Breast epithelium (tissue), 4 donors: ENCODE measurements at places on chromosomes 11 and 22.

DNA sequence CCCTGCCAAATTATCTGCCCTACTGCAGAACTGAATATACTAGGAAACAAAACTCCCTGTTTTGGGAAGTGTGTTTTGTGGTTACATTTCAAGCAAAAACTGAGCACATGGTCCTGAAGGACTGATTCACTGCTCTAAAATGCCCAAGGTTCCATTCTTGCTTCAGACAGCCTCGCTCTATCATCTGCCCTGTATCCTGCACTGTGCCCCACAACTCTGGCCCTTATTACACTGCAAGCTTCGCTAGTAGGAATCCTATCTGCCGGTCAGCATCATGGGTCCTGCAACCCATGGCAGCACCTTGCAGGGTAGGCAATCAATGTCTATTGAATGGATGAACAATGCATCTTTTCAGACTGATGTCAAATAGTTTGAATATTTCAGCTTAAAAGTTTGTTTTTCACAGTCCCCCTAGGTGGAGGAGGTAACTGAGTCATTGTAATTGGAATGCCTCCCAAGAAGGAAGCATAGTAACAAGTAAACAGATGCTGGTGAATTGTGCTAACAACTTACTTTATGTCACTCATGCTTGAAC lies 21.3 kb downstream of the LAYN start:
- no peak for DNase-seq

GRCh38 chr22:32854351-32854804 lies 52.9 kb downstream of the TIMP3 start:
- DNase-seq: no peak

DNA sequence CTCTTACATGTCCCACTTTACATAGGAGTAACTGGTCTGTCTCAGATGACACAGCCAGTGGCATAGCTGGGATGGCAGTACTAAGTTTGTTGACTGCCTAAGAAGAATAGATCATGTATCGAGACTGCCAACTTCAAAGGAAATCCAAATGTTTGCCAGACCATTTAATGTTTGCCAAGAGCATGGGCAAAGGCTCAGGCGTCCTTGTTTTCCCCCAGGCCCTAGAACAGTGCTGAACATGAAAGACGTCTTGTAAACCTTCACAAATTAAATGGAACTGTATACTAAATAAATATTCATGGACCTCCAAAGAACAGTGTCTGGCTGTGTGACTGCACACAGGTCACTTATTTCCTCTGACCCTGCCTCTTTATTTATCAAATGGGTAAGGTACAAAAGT lies 234.7 kb upstream of the CCDC90B start:
- DNase-seq: no peak

DNA sequence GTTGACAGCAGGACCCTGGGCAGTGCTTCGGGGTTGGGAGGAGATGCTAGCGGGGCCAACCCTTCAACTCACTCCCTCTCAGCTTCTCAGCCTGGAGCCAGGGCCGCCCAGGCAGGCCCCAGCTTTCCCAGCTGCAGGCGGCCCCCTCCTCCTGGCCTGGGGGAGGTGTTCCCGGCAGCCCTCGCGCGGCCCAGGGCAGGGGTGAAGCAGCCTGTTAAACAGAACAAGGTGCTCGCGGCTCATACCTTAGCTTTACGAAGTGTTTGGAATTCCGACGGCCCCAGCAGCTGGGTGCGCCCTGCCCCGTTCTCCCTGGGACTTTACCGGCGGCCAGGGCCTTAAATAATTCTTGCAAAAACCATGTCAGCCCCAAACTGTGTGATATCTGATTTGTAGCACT lies 17.2 kb downstream of the MRPL23 start:
- no peak for DNase-seq

GRCh38 chr11:72684236-72684912 lies 10.2 kb upstream of the PDE2A start:
- DNase-seq: peak; percentile 56

DNA sequence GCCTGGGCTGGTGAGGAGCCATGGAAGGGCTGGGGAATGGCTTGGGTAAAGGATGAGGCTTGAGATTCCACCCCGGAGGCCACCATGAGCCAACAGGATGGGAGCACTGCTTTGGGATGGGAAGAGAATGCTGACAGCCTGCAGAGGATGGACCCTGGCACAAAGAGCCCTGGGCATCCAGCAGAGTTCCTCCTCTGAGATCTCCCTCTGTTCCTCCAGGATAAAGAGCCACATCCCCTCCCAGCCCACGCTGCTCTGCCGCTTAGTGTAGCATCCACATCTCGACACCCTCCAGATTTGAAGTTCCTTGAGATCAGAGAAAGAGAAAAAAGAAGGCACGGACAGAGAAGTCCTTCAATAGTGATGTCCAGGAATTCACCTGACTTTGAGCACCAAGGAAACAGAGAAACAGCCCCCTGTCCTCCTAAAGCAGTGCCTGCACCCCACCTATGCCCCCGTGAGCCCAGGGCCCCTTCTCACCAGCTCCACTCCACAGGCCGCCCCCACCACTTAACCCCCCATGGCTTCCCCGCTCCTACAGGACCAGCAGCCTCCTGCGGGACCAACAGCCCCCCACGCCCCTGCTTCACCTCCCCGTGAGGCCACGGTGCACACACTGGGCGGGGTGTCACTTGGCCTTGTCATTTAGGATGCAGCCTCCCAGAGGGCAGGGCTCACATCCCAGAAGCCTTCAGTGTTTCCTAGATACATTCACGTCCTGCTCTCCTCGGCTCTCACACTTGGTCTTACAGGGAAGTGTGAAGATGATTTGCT lies 180.5 kb downstream of the SHANK2 start:
- no peak for DNase-seq

DNA sequence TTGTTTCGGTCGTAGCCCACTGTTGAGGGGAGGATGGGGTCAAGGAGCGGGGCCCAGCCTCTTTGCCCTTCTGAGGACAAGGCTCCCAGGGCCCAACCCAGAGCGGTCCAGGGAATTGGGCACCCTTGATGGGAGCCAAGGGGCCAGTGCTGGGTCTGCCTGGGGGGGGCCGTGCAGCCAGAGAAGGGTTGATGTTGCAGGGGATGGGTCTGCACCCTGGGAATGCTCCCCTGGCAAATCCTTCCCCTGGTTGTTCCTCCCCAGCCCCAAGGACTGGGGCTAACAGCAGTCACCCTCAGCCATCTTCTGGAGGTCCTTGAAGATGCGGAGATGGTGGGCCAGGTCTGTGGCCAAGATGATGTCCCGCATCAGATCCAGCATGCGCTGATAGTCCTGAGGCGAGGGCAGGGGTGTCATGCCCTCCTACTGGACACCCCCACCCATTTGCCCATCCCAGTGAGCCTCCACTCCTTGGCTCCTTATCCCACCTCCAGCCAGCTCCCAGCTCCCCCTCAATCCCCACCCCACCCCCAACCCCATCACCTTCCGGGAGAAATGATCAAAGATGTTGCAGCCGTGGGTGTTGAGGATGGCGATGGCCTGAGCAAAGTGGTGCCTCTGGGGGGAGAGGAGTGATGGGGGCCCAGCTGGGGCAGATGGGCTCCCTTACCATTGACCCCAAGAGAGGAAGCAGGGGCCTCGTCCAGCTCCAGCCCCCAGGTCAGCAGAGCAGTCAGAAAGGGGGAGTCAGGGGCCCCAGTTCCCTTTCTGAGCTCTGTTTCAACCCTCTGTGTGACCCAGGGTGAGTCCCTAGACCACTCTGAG lies 95.0 kb downstream of the PDE2A start:
- no peak for DNase-seq

GRCh38 chr22:19044381-19044780 lies 77.8 kb downstream of the DGCR2 start:
- no peak for DNase-seq

DNA sequence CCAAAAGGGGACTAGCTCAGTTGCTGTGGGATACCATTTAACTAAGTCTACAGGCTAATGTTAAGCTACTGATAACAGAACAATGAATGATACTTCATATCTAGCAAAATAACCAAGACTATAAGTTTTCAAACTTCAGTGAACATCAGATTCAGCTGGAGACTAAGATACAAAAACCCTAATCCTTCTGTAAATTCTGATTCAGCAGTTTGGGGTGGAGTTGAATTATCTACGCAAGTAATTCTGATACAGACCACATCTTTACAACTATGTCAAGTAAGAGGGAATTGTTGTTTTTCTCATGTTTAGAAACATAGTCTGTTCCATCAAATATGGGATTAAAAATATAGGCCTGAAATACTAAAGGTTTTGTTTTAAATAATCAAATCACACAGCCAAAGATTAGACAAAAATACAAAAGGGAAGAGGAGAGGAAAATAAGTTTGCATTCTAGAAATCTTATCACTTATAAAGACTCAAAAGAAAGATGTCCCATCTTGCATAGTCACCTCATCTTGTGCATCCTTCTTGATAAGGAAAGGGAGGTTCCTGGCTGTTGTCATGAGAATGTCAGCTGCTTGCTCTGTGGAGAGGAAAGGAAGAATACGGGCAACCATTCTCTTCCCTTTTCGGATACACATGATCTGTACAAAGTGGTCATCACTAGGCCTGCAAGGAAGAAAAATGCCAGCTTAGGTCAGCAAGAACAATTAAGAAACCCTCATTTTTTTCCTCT lies 21.4 kb downstream of the PATL1 start:
- DNase-seq: no peak

- no peak for DNase-seq
Observed at GRCh38 chr22:33209930-33210784, 152.0 kb upstream of the SYN3 start.

DNA sequence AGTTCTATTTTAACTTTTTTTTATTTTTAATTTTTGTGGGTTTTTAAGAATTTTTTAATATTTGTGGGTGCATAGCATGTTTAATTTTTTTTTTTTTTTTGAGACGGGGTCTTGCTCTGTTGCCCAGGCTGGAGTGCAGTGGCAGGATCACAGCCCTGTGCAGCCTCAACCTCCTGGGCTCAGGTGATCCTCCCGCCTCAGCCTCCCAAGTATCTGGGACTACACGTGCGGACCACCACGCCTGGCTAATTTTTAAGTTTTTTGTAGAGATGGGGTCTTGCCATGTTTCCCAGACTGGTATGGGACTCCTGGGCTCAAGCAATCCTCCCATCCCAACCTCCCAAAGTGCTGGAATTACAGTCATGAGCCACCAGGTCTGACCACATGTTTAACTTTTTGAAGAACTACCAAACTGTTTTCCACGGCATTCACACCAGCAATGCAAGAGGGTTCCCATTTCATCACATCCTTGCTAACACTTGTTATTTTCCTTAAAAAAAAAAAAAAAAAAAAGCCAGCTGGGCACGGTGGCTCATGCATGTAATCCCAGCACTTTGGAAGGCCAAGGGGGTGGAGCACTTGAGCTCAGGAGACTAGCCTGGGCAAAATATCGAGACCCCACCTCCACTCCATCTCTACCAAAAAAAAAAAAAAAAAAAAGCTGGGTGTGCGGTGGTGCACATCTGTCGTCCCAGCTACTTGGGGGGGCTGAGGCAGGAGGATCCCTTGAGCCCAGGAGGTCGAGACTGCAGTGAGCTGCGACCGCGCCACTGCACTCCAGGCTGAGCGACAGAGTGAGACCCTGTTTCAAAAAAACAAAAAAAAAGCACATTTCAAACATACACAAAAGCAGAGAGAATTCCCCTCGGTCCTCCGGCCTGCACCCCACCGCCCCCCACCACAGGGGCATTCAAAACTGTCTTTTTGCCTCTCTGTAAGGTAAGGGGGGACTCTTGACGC lies 16.7 kb upstream of the TXNRD2 start:
- DNase-seq: no peak

GRCh38 chr11:17637901-17638300 lies 81.5 kb upstream of the MYOD1 start:
- DNase-seq: no peak

GRCh38 chr11:107562647-107563208 lies 2.8 kb downstream of the ALKBH8 start:
- no peak for DNase-seq

GRCh38 chr11:74871037-74871436 lies 77.9 kb downstream of the XRRA1 start:
- DNase-seq: no peak

- DNase-seq: no peak
Observed at GRCh38 chr11:35735903-35736302, 73.3 kb downstream of the TRIM44 start.

DNA sequence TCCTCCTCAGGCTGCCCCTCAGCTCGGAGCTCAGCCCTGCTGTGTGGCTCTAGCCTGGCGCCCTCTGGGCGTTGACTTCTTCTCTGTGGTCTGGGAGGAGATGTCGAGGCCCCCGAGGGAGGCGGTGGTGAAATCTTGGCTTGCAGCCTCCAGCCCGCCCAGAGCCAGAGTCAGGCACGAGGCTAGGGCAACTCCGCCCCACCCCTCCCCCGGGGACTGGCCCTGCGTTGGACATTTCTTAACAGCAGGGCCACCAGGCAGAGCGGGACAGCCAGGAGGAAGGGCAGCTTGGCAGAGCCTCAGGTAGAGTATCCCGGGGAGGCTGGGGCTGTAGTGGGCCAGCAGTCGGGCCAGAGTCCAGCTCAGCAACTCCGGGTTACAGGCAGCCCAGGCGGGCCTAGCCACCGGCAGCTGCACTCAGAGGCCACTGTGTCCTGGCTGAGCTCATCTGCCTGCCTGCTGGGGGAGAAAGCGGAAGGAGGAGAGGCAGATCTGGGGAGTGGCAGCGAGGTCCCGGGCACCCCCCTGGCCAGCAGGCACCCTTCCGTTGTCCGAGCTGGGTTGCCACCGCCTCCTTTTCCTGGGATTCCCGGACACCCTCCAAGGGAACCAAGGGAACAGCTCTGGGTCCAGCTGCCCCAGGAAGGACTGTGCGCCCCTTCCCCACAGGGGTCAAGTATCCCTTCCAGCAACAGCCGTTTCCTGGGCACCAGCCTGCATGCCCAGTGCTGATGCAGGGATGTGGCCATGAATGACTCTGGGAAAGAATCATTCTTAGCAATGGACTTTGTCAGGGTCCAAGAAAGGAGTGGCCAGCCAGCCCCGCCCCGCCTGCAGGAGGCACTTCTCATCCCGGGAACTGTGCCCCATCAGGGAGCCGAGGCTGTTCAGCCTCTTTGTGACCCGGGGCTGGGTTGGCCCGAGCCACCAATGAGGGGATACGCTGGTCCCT lies at the start of gene ALDH3B1:
ALDH3B1 (plus strand) TSS at position 238 of the 952 bp plus-strand sequence. CDS start 4,971 bp downstream, outside the sequence.
- DNase-seq: peak; percentile 85

GRCh38 chr22:30161051-30161469 lies 80.8 kb downstream of the HORMAD2 start:
- no peak for DNase-seq

DNA sequence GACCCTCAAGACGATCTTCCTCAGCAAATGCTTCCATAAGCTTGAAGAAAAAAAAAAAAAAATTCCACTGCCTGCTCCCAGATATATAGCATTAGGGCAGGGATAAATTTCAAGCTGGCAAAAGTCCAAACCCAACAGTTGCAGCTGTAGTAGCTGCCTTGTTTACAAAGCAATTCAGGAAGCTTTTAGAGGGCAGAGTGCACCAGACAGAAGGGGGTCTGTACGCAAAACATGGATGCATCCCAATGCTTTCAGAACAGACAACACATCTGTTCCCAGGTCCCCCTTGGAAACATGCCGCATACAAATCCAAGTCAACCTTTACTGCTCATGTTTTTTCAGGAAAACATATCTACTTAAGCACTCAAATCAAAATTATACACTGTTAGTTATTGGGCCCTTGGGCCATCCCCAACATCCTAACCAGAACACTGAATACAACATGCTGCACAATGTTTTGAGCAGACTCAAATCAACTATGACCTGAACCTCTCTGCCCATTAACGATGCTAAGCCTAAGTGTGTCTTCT lies 94.5 kb downstream of the CADM1 start:
- no peak for DNase-seq
